Activated CD4-positive, alpha-beta T cell treated with anti-CD3 and anti-CD28 coated beads, Interleukin-10, Interleukin-2, amounts not matched to agents 100 ng/mL and 50 ng/mL, durations not matched to agents 16 hours and 8 hours (primary cell): ENCODE measurements at places on chromosomes 3 and 15.

GRCh38 chr3:98026425-98027084 lies 8.6 kb downstream of the GABRR3 start:
- DNase-seq = no peak

- DNase-seq = no peak
These were observed 10.3 kb downstream of the USP13 start for GRCh38 chr3:179663093-179663492.

DNA sequence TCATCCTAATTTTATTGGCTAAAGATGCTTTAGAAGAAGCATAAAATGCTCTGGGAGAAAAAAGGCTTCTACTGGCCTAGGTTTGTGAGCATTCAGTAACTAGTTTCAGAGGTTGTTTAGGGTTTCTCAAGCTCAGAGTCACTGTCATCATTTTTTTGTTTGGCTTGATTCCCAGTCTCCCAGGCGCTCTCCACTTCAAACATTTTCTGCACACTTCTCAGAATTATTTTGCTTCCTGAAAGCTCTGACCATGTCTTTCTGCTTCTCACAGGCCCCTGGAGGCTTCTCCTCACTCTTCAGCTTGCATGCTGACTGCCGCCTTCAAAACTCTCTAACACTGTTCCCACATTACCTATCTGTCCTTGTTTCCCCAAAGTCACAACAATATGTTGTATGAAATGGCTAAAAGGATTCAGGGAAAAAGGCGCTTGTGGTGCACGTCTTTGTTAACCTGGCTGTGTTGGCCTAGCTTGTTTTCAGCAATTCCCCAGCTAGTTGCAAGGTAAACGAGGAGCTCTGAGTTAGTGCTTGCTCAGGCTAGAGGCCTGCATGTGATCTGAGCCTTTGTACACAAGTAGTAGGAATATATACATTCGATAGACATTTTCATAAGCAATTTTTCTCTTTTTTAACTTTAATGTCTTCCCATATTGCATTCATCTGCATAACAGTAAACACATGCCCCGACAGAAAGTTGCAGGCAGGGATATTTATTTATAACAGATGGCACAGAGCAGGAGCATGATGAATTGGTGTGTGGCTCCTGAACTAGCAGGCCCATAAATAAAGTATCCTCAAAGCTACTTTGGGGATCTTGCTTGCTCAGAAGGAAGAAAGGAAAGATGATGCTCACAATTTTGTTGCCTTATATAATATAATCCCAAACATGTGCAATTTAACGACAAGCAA lies 129.2 kb upstream of the DPH6 start:
- no peak for DNase-seq

- DNase-seq = no peak
These were observed 10.6 kb upstream of the CACNA1D start for GRCh38 chr3:53483821-53484220.

GRCh38 chr3:63582943-63583500 lies 69.5 kb upstream of the SNTN start:
- no peak for DNase-seq

- DNase-seq = no peak
These were observed 58.2 kb downstream of the MEX3B start for GRCh38 chr15:81987628-81988027.

DNA sequence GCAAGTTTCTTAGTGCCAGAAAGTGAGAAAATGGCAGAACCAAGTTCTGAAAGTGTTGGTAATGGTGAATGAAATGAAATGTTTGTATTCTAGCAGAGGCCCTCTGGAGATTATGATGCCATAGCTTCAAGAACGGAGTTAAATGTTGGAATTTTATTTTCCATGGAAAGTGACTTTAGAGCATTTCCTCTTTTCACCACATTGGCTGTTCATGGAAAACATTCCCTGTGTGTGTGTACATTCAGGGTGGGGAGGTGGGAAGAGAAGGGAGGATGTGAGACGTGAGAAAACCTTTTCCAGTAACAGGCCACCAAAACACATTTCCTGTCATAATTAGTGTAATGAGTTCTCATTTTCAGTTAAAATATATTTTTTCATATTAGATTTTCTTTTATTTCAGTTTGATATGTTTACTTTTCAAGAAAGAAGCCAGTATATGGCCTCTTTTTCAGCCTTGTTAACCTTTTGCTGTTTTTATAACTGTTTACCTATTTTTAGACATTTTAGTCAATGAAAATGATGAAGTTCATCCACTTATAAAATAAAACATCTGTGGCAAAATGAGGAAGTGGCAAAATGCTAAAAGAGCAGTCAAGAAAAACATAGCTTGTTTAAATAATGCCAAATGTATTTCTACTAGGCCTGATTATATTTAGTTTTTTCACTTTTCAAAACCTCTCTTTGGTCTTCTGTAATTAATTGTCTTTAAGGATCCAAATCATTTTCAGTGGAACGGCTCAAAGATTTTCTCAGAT lies 21.6 kb downstream of the SAMMSON start:
- no peak for DNase-seq

DNA sequence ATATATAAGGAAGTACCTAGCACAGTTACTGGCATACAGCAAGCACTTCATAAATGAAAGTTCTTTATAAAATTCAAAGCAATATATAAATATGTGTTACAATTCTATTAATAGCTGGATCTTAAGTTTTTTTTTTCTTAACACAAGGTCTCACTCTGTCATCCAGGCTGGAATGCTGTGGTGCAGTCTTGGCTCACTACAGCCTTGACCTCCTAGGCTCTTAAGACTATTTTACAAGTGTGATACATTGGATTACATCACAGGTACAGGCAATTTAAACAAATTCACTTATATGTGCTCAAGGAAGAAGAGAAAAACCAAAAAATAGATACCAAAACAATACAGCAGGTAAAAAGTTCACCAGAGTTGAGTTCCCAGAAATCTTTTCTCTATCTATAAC lies 60.6 kb downstream of the ZNF280D start:
- no peak for DNase-seq

DNA sequence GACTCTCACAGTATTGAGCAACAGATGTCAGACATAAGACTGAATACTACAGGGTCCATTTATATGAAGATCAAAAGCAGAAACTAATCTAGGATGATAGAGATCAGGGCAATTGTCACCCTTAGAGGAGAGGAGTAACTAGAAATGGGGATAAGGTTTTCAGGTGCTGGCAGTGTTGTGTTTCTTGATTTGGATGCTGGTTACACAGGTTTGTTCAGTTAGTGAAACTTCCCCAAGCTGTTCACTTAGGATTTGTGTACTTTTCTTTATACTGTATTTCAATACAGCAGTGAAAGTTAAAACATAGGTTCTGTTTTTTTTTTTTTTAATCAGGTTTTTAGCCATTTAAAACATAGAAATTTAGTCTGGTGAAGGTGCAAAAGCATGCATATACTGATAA lies 39.1 kb upstream of the CMTM7 start:
- DNase-seq = no peak

DNA sequence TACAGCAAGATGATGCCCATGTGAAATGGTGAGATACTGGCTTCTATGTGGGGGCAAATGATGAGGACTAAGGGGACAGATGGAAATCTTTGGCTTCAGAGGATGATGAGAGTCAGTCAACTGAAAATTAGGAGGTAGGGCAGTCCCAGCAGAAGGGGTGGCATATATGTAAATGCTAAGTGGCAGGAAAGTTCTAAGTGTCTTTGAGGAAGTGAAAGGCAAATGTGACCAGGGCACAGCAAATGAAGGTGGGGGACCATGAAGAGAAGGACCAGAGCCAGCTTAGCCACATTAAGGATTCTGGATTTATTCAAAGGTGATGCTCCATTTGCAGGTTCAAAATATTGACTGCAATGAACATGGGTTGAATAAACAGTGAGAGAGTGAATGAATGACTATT lies 29.2 kb upstream of the LIMD1 start:
- DNase-seq = no peak

- peak; percentile 62 for DNase-seq
These were observed at the start of the genes CCR5AS and CCRL2 for GRCh38 chr3:46406788-46407611. Gene CCR5AS (minus strand): TSS chr3:46407066. Gene CCRL2 (plus strand): TSS chr3:46407259. CDS start chr3:46408080, 821 bp downstream.

GRCh38 chr15:48935236-48935635 lies 28.5 kb downstream of the SHC4 start:
- no peak for DNase-seq

GRCh38 chr3:31265646-31266428 lies 266.9 kb upstream of the STT3B start:
- no peak for DNase-seq

DNA sequence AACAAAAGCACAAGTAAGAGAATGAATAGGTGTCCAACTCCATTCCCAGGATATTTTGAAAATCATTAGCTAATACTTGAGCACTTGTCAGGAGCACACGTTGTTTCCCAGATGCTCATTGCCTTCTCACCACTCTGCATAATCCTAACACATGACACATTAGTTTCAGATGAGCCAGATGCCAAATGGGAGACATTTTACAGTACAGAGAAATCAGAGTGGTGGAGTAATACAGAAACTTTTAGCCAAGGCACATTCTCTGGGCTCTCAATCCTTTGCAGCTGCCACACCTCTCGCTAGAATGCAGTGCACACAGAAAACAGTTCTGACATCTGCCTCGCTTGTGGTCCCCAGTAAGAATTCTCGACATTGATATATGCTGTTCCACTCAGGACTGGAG lies 76.6 kb downstream of the P3H2 start:
- no peak for DNase-seq

- DNase-seq = no peak
These were observed 10.9 kb downstream of the SEMA3G start for GRCh38 chr3:52433996-52434479.

DNA sequence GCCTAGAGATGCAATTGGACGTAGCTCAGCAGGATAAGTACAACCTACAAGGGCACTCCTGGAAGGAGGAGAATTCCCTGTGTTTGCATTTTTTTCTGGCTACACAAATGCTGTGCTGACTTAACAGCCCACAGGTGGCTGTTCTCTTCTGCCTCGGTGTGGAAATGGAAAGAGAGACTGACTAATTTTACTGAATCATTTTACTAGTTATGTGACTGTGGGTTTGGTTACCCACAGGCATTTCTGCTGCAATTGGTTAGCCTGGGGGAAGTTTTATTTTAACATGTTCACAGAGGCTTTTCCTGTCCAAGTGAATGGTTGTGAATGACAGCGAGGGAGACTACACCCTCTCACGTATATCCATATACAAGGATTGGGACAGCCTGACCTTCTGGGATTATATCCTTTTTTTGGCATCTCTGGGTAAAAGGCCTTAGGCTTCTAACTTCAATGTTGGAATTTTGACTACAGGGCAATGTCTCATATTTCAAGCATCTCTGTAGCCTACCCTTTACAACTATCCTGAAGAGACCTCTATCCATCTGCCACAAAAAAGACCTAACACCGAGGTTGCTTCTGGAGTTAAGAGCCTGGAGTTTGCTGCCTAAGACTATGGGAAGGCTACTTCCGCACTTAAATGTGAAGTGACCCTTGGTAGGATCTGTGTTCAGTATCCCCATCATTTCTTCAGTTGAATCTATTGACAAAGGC lies 67.2 kb upstream of the TP63 start:
- peak; percentile 88 for DNase-seq

DNA sequence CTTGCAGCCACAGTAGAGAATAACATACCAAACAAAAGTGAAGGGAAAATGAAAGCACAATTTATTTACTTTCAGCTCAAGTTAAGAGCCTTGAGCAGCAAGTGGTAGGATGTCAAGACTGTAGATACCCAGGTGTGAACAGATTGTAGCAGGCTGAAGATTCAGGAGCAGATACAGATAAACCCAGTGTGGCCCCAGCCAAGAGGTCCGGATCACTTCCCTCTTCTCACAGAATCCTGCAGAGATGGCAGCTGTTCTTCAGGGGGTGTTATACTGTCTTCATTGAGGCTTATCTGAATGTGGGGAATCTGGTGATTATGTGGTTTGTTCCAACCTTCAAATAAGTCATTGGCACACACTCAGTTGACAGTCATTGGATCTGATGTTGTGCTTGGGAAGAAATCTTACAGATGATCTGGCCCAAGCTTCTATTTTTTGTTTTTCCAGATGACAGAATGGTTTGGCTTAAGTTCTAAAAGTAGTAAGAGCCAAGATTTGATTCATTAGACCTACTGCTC lies 2.2 kb downstream of the STARD9 start:
- DNase-seq = no peak

GRCh38 chr15:58431221-58432149 lies at the start of gene LIPC:
Gene LIPC (plus strand): TSS chr15:58431991. CDS start chr15:58432033, 42 bp downstream.
- no peak for DNase-seq

DNA sequence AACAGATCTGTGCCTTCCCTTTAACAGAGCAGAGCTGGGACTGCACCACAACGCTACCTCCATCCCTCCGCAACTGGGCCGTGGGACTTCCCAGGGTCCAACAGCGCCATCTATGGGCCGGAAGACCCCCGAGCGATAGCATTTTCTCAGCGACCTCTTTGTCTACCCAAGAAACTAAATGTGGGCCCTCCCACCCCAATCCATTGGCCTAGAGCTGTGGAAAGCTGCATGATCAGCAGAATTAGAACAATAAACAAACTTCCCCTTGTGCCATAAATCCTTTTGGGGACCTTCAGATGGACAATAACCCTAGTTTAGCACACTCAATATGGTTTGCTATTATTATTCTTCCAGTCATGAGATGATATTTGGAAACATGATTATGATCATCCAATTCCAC lies 74.8 kb upstream of the NTRK3 start:
- peak; percentile 65 for DNase-seq

- no peak for DNase-seq
These were observed 21.0 kb downstream of the ABHD2 start for GRCh38 chr15:89109238-89109637.

DNA sequence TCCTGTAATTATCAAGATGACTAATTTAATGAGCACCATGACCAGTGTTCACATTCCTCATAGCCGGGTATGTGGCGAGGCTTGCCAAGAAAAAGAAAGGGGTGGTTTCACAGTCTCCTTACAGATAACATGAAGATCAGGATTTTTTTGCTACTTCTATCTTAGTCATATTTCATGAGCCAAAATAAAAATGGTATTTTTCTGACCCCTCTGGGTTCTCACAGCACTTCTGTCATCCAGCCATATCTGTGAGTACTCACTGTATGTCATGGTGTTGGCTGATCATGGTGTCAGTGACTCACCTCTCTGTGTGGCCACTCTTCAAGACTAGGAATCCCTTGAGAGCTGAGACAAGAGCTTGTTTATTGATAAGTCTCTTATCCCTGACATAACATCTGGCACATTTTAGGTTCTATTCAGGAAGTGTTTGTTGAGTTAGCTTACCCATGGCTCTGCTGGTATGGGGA lies 130.5 kb upstream of the LMCD1 start:
- DNase-seq = no peak

- DNase-seq = no peak
These were observed 317.6 kb downstream of the CHL1 start for GRCh38 chr3:514192-514591.

- no peak for DNase-seq
These were observed 17.0 kb downstream of the TMEM62 start for GRCh38 chr15:43150191-43150929.

- no peak for DNase-seq
These were observed 21.2 kb downstream of the PRKAR2A start for GRCh38 chr3:48826451-48826850.

DNA sequence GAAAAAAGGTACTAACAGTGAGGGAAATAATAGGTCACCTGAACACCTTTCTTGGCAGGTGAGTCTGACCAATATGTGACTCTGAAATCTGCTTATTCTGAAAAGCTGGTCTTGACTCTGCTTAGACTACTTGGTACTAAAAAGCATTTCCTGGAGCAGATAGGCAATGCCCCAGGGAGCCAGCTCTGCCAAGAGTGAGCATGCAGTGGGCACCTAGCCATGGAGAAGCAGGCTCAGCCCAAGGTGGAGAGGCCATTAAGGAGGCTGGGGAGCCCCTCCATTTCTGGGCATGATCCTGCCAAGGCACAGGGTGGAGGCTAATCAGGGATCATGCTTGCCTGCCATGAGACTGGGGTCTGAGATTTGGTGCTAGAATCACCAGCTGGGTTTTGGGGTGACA lies 1.6 kb upstream of the LTF start:
- DNase-seq = no peak
